ENCODE measurements at places on chromosomes 5 and 9.

GRCh38 chr9:132006677-132007370 lies 72.8 kb downstream of the MED27 start:
- DNase-seq, result peak; percentile 50

DNA sequence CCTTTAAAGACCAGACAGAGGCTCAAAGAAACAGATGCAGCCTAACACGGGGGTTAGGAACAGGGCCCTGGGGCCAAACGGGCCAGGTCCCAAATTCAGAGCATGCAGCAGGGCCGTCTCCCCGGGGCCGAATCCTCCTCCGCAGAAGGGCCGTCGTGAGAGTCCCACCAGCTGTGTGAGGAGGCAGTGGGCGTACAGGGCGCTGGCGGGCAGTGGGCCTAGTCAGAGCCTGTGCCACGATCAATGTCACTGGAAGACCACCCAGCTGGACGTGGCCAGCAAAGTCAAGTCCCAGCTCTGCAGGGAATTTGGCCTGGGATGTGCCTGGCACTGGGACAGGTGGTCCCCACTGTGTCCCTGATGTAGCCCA lies 15.8 kb upstream of the FCN2 start:
- no peak for DNase-seq

GRCh38 chr5:117488976-117489500 lies 914.4 kb upstream of the SEMA6A start:
- peak; percentile 82 for DNase-seq

DNA sequence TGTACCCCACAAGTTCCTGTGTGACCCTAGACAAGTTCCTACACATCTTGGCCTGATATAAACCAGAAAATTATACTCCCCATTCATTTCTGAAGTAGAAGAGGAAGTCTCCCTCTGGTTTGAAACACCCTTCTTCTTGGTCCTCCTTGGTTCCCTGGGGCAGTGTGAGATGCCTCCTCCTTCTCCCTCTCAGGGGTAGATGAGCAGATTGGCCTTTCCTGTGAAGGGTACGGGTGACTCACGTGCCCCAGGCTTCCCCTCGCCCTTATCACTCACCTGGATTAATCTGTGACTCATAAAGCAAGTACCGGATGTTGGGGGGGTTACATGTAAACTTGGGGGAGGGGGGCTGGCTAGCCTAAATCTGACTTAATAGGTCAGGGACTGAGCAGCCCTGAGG lies 11.1 kb upstream of the AQP3 start:
- no peak for DNase-seq

- DNase-seq, result no peak
These were observed 107.3 kb upstream of the APC start for GRCh38 chr5:112630246-112631009.

- DNase-seq, result no peak
These were observed 43.2 kb downstream of the C5orf15 start for GRCh38 chr5:133925269-133925668.

GRCh38 chr5:134136221-134136631 lies 21.7 kb downstream of the TCF7 start:
- no peak for DNase-seq

DNA sequence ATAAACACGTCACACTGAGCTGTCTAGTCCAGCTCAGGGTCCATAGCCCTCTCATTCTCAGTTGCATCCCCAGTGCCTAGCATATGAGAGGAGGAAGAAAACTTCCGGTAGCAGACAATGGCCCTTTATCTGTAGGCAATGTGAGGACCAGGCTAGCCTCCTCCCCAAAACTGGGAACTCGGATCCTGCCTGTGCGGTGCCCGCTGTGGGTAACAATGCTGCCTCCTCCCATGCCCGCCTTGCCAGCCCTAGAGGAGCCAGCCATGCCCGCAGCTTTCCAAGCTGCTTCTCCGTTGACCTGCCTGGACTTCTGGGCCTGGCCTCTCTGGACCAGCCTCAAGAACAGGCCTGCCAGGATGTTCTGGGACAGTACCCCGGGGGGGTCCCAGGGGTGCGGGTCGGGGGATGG lies 74.6 kb upstream of the ORM1 start:
- DNase-seq, result no peak

DNA sequence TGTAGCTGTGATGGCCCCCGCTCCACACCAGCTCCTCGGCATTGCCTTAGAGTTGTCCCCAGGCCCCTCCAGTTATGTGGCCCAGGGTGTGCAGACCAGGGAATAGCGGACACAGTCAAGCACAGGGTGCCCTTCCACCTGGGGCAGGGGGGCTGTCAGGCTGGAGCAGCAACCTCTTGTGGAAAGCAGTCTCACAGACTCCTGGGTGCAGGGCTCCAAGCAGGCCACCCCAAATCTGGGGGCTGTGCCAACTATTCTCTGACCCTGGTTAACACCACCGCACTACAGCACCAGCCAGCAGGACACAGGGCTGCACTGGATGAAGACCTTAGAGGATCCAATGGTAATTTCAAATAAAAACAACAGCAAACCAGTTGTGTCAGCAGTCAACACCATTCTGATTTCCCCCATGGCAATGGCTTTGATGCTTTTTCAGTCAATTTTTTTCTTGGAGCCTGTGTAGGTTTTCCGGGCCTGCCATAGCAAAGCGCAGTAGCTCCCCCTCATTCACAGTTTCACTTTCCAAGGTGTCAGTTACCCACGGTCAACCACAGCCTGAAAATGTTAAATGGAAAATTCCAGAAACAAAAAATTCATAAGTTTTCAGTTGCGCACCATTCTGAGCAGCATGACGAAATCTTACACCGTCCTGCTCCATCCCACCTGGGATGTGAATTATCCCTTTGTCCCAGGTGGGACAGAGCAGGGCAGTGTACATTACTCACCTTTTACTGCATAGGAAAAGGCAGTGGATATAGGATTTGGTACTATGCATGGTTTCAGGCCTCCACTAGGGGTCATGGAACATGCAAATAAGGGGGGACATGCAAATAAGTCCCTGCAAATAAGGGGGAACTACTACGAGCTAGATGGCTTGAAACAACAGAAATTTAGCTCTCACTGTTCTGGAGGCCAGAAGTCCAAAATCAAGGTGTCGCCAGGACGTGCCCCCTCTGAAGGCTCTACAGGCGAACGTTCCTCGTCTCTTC lies 49.0 kb downstream of the C5orf15 start:
- no peak for DNase-seq

DNA sequence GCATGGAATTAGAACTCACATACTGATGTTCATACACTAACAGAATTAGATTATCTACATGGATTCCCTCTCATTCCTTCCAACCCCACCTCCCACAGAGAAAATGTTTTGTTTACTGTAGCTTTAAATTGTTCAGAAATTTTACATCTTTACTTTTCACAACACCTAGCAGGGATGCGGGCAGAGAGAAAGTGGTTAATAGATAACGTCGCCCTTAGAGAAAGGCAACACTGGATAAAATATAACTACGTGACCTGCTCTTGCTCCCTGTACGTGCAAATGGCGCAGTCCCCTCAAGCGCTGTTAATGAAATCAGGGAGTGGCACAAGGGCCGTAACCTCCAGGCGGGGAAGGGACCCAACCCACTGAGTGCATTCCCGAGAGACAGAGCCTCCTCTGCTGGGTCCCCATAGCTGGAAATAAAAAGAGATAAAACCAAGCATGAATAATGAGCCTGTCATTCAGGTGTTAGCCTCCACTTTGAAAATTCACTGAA lies 125.3 kb upstream of the DAPK1 start:
- no peak for DNase-seq

DNA sequence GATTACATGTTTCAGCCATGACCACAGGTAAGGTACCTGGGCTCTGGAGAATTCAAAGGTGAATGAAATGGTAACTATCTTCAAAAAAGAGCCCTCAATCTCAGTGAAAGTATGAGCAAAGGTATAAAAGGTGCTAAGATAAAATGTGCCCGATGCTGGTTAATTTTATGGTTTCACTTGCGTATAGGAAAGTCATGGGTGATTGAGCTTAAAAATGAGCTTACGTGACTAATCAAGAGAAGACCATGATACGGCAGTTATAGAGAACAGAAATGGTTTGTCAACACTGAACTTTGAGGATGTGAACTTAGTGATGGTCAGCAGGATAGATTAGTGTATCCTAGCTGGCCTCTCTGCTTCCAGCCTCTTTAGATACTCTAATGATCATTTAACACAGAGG lies 320.1 kb downstream of the DEPDC1B start:
- no peak for DNase-seq

- DNase-seq, result no peak
These were observed 1356.8 kb upstream of the ACO1 start for GRCh38 chr9:31027678-31028077.

GRCh38 chr5:902129-902916 lies 9.6 kb downstream of the TRIP13 start:
- DNase-seq, result no peak

DNA sequence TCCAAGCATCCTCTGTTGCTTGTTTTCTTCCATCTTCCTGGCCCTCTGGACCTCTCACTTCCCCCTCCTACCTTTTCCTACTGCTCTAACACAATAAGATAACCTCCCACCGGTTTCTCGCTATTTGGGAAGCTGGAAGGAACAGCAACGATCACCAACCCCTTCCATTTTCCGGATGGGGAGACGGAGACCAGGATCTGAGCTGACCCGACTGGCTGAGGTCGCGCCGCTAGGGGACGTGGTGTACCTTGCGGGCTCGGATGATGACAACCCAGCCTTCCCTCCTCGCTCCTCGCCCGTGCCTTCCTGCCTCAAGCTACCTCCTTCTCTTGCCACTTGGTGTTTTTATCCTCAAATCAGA lies 1.9 kb downstream of the LPAR1 start:
- no peak for DNase-seq

GRCh38 chr9:94108584-94108983 lies 24.3 kb downstream of the PTPDC1 start:
- no peak for DNase-seq

GRCh38 chr9:89395931-89396710 lies 77.8 kb downstream of the SECISBP2 start:
- DNase-seq, result no peak

GRCh38 chr9:134214386-134214765 lies 50.0 kb upstream of the RNU6ATAC start:
- no peak for DNase-seq

- no peak for DNase-seq
These were observed 2.6 kb downstream of the PPP1R26 start for GRCh38 chr9:135482015-135482754.

DNA sequence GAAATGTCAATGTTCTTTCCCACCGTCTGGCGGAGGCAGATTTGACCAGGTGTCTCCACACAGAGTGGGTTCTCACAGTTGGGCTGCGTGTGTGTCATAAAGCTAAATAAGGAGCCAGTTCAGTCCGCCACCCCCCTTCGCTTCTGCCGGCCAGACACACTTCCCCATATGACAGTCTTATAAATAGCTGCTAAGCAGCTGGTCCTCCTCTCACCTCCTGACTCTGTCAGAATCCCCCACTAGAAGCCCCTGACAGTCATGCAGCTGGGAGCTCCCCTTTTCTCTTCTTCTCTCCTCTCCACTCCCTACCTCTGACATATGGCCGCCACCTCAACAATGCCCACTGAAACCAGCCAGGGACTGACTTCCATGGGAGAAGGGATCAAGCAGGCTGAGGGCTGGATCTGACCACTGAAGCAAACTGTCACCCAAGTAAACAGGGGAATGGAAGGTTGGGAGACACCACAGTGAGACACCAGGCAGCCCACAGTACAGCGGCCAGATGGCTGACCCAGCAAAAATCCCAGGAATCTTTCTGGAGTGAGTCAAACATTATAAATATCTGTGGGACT lies 141.9 kb upstream of the EFNA5 start:
- DNase-seq, result no peak

DNA sequence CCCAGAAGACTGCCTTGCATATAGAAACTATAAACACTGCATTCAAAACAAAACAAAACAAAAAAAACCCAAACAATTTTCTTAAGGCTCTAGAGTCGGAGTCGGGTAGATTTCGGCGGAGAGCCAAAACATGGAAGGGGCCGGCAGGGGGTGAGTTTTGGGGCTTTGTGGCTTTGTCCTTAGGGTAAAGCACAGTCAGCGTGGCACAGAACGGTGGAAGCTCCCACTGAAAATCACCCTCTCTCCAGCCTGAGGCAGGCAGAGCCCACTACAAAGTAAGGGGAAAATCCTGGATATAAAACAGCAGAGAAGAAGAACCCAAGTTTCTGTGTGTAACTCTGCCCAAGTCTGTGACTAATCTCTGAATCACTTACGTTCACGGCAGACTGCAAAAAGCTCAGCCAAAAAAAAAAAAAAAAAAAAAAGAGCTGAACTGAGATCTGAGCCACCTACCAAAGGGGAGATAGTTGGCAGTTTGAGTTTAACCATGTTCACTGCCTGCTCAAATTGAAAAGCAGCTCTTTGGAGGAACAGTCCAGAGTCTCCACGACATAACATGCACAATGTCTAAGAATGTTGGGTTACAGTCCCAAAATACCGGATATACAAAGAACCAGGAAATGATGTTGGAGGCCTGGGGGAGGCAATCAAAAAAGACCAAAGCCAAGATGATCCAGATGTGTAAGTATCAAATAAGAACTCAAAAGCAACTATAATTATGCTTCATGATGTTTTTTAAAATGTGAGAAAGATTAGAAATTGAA lies 26.6 kb upstream of the OR2K2 start:
- DNase-seq, result no peak

DNA sequence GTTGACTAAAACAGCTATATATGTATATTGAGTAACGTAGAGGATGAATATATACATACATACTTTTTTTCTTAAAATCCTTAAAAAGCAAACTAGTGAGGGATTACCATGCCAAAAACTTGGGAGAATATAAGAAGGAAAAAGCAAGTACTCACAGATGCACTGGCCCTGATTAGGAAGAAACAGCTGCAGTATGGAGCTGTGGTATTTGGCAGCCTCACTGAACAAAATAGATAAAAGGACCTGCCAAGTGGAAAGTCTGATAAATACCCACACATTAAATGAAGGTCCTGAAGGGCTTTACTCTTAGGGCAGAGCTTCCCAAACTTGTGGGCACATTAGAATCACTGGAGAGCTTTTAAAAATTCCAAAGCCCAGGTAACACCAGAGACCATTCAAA lies 80.6 kb downstream of the FEM1C start:
- DNase-seq, result no peak

DNA sequence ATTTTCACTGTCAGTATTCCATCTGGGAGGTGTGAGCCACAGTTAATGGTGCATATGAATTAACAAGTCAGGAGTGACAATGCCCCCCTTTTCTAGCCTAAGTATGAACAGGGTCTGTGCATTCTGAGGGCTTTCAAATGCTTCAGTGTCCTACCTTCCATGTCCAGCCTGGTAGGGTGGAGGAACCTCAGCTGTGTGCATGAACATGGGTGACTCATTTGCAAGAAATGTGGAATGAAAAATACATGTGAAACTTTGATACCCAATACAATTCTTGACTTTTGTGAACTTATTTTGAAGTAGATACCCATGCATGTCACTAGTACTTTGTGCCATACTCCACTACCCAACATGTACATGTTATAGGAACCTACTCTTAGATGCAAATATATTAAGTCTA lies 375.8 kb downstream of the SEMA5A start:
- DNase-seq, result no peak

DNA sequence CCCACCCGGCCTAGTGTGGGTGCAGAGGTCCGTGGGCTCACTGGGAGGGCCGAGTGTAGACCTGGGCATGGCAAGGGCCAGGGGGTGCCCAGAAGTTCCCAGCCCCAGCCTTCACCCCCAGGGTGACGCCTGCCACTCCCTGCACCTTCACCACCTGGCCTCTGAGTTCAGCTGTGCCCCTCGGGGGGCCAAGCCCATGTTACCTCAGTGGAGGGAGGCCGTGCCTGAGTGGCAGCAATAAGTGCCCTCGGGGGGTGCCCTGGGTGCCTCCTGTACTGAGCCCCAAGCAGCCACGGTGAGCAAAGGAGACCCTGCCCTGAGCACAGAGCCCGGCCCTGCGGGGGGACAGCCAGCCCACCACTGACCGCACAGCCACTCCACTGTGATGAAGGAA lies 10.3 kb upstream of the FCN2 start:
- DNase-seq, result no peak

- no peak for DNase-seq
These were observed 124.2 kb downstream of the TRIO start for GRCh38 chr5:14267166-14267838.
